Spleen (tissue), 13 donors: ENCODE measurements at places on chromosomes 2 and 18.

GRCh38 chr2:219727771-219728429 is 100.5 kb downstream of the SLC4A3 start:
- H3K27ac ChIP-seq, result no peak overlapping the region
- DNase-seq, result no peak
- H3K27me3 ChIP-seq, result peaks cover 17% of the 10 kb centered on the region
- no peaks in the 10 kb centered on the region for H3K36me3 ChIP-seq

- no peaks in the 10 kb centered on the region for H3K36me3 ChIP-seq
- no peak overlapping the region for H3K27ac ChIP-seq
- H3K27me3 ChIP-seq, result no peaks in the 10 kb centered on the region
- H3K4me3 ChIP-seq, result no peak overlapping the region
Measured at GRCh38 chr2:182020286-182021070, 34.8 kb downstream of the PPP1R1C start.

GRCh38 chr2:64581018-64581417 is 56.9 kb downstream of the AFTPH start:
- no peaks in the 10 kb centered on the region for H3K27me3 ChIP-seq
- no peak for DNase-seq
- H3K4me1 ChIP-seq, result no peaks in the 10 kb centered on the region
- no peak overlapping the region for H3K4me3 ChIP-seq

- H3K36me3 ChIP-seq, result no peaks in the 10 kb centered on the region
- H3K27me3 ChIP-seq, result no peaks in the 10 kb centered on the region
- DNase-seq, result no peak
- no peak overlapping the region for H3K4me3 ChIP-seq
Measured at GRCh38 chr2:181810823-181811695, 80.5 kb upstream of the ITPRID2 start.

DNA sequence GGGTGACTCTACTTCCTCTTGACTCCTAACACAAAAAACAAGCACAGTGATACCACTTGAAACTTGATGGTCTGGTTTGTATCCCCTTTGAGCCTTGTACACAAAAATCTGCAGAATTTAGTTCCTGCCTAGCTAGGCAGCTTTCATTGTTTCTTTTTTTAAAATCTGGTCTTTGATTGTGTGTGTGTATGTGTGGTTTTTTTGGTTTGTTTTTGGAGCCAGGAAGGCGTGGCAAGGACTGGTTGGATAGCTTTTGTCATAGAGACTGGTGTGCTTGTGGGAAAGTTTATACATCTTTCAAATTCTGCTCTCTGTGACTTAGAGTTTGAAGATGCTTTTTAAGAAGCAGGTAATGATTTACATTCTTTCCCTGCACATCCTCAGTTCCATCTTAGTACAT is 127.4 kb downstream of the TANC1 start:
- H3K4me3 ChIP-seq, result no peak overlapping the region
- peaks cover 57% of the 10 kb centered on the region for H3K4me1 ChIP-seq
- no peaks in the 10 kb centered on the region for H3K27me3 ChIP-seq
- H3K27ac ChIP-seq, result no peak overlapping the region

- no peak overlapping the region for H3K27ac ChIP-seq
- no peaks in the 10 kb centered on the region for H3K36me3 ChIP-seq
- DNase-seq, result no peak
- H3K4me3 ChIP-seq, result no peak overlapping the region
- no peaks in the 10 kb centered on the region for H3K27me3 ChIP-seq
Measured at GRCh38 chr2:111697560-111697959, 186.4 kb downstream of the ANAPC1 start.
